ENCODE measurements at places on chromosomes 5 and 9. TPM values are rescaled to one million over a fixed set of nuclear protein-coding genes. Genes with fewer than 3 reads are reported as not detected.

The LCN15 gene
- total RNA-seq: not detected

The FGF1 gene
- 0.65 TPM for total RNA-seq

The CNTLN gene
- 6.7 TPM for total RNA-seq

The GRXCR2 gene
- total RNA-seq: not detected

The OR5C1 gene
- total RNA-seq: not detected

The WDR38 gene
- not detected for total RNA-seq

The SOHLH1 gene
- not detected for total RNA-seq

The STK32A gene
- 3.3 TPM for total RNA-seq

The CCDC187 gene
- not detected for total RNA-seq

The C9orf153 gene
- not detected for total RNA-seq

GRCh38 chr9:71632776-71633175, 135.5 kb downstream of the CEMIP2 start:
- no peak for DNase-seq

DNA sequence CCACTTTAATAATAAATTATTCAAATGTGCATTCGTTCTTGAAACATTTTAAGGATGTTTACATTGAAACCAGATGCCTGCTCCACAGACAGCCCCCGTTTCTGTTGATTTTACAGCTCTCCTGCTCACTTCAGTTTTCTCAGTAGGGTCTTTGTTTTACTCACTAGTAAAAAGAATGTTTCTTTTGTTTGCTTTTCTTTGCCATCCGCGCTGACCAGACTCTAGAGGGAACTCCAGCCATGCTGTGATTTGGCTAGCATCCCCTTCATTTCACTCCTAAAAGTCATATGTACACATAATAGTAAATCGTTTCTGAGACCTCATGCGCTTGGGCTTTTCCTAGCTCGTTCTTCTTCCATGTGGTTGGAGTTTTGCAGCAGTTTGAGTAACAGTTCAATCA, 28.7 kb upstream of the PALM2AKAP2 start:
- DNase-seq: no peak

DNA sequence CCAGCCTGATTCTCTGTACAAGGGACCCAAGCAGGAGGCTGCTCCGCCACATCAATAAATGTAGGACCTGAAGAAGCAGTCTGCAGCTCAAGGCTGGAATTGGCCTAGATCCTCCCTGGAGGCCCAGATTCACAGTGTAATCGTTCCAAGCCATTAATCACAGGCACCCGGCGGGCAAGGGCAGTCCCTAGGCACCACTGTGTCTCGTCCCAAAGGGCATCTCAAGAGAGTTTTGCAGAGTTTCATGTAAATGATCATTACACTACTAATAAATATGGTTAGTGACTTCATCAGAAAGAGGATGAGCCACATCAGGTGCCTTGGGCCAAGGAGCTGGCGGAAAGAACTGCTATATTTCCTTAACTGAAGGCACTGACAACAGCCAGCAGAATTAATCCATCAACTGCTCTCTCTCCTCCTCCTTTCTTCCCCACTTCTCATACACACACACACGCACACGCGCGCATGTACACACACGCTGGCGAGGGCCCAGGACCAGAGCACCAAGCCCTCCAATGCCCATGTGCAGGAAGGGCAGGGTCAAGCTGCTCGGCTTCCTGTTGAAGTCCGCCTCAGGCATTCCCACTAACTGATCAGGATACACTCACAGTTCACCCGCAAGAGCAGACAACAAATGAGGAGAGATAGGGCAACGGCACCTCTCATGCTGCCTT, 33.9 kb downstream of the GNAQ start:
- DNase-seq: no peak

- peak; percentile 6 for DNase-seq
These were observed 161.5 kb upstream of the KIF2A start for GRCh38 chr5:62144401-62145022.

- no peak for DNase-seq
These were observed 38.9 kb downstream of the SLC9A3 start for GRCh38 chr5:485113-485945.

- no peak for DNase-seq
These were observed 9.9 kb downstream of the TXNDC8 start for GRCh38 chr9:110327716-110328115.

DNA sequence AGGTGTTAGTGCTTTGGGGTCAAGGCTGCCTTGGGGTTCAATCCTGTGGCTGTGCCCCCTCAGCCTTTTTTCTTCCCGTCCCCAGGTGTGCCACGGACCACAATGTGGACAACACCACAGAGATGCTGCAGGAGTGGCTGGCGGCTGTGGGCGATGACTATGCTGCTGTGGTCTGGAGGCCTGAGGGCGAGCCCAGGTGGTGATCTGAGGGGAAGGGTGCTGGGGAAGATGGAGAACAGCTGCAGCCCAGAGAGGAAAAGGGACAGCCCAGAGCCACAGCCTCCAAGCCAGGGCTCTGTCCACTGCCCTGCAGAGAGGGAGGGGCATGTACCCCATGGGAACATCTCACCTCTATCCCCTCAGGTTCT, 2.1 kb downstream of the CERCAM start:
- DNase-seq: no peak

DNA sequence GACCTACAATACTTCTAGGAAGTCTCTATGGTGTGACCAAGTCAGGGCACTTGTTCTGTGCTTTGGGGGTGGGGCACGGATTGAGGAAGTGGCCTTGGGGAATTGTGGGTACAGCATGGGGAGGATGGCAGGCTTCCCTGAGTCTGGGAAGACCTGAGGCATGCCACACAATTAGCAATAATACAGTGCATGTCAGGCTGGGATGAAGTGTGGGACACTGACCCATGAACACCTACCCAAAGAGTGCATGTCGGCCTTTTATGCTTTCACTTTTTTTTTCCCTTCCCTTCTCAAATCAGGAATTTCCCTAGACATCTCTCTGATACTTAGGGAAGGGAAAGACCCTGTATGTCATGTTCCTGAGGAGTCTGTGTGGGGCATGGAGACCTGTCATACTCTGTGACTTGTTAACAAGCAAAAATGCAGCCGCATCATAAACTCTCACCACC, 146.4 kb downstream of the PALM2AKAP2 start:
- no peak for DNase-seq

GRCh38 chr5:125526966-125527365, 780.5 kb upstream of the ZNF608 start:
- no peak for DNase-seq

- no peak for DNase-seq
These were observed 31.1 kb downstream of the PTTG1 start for GRCh38 chr5:160452795-160453194.

GRCh38 chr9:94872083-94872833, 145.8 kb downstream of the AOPEP start:
- DNase-seq: no peak

DNA sequence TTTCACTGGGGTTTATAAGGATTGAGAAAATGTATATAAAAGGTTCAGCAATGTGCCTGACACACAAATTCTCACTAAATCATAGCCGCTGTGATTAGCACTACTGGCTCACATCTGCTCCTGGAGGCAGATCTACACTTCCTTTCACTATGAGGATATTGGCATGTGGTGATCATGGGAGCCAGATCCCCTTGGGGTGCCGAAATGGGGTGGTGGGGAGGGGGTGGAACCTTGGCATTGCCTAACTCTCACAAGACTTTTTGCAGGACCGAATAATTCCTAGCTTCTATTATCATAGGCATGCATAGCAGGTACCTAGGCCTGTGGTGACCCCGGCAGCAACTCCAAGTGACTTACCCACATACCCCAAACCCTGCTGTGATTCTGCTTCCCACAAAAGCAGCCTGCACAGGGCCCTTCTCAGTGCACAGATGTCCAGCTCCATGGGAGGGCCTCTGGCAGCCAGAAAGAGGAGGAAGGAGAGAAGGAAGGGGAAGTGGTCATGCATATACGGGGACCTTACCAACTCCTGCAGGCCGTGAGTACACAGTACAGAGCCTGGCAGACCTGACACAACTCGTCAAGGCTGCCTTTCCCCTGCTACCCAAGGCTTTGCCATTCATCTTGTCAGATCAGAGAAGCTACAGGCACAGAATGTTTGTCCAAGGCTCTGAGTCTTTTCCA, 61.3 kb upstream of the IQGAP2 start:
- DNase-seq: no peak

DNA sequence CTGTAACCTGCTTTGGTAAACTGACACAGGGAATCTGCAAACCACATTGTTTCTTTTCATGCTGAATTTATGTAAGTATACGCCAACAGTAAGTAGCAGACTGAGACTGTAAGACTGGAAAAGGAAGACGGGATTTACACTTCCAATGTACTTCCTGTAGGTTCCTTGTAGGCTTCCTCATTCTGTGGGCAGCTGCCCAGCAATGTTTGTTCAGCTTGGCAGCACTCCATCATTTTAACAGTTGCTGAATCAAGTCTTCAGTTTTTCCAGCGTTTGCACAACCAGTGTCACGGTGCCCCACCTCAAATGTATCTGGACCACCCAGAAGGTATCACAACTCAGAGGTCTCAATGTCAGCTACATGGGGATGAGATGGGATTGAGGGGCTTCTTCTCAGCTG, 232.6 kb downstream of the PRDM9 start:
- peak; percentile 9 for DNase-seq

GRCh38 chr9:14158916-14159315, 155.0 kb downstream of the NFIB start:
- peak; percentile 58 for DNase-seq

GRCh38 chr5:97570242-97570641, 387.2 kb upstream of the RIOK2 start:
- DNase-seq: no peak

GRCh38 chr5:1016036-1016435, 7.4 kb downstream of the NKD2 start:
- no peak for DNase-seq
